Fibroblast of skin of left quadriceps (primary cell): ENCODE measurements at places on chromosomes 3 and 15.

GRCh38 chr3:46082849-46083248, 55.6 kb upstream of the XCR1 start:
- DNase-seq = no peak

- no peak for DNase-seq
These were observed 218.3 kb downstream of the FHIT start for GRCh38 chr3:61032991-61033390.

GRCh38 chr3:804211-804610, 288.6 kb upstream of the CNTN6 start:
- no peak for DNase-seq

GRCh38 chr3:67384760-67385397, 269.5 kb downstream of the SUCLG2 start:
- peak; percentile 15 for DNase-seq

GRCh38 chr15:25408428-25408827, 30.4 kb downstream of the UBE3A start:
- DNase-seq = no peak

- DNase-seq = no peak
These were observed 47.4 kb upstream of the RAB6B start for GRCh38 chr3:133943031-133943535.

DNA sequence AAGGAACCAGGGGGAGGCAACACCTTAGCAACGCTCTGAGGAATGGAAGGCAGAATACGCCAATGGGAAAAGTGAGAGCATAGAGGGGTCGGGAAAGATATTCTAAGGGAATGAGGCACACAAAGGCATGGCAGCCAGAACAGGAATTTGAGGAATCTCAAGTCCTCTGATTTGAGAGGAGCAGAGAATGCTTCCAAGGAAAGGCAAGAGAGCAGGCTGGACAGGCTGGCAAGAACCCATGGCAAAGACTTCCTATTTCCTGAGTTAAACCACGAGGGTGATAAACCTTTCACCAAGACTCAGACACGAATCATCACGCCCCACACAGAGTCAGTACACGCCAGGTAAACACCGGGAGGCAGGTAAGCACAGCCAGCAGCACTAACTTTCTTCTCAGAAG, 109.8 kb downstream of the IGF2BP2 start:
- peak; percentile 53 for DNase-seq

DNA sequence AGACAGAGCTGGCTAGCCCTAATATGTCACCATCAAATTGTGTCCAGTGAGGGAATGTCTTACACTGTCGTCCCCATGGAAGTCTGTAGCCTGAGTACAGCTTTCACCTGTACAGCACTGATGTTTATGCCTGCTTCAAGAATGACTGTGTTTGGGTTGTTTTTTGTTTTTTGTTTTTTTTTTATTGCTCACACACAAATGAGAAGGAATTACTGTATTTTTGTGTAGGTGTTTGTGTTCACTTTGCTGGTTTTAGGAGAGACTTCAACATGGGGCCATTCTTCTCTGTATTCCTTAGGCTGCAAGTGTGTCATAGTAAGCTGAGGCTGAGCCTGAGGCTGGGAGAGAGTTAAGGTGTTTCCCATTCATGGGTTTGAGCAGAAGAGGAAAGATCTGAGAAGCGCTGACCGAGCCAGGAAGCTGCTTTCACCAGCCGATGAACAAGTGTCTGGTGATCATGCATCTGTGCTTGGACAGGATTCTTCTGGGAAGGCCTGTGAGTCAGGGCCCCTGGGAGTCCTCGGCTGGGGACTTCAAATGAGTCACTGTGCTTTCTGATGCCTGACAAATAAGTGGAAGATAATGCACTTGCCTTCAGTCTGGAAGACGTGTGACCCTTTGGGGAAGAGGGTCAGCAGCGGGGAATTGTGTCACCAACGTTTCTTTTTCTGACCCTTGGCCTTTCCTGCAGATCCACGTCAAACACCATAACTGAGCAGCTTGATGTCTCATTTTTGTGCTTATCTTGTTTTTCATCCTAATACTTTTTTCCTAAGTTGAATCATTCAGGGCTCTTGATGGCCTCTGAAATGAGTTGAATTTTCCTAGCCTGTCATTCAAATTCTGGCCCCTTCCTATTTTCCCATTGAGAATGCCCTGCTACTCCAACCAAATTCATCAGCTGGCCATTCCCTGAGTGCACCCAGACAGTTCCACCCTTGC, 36.7 kb upstream of the ZBTB38 start:
- peak; percentile 77 for DNase-seq

- DNase-seq = peak; percentile 13
These were observed 69.1 kb downstream of the PEX5L start for GRCh38 chr3:179967622-179968021.

GRCh38 chr3:24154013-24154695, 209.1 kb downstream of the NR1D2 start:
- no peak for DNase-seq

- DNase-seq = peak; percentile 51
These were observed 44.1 kb downstream of the RUBCN start for GRCh38 chr3:197692641-197693040.

GRCh38 chr3:190596349-190597285, 82.7 kb downstream of the IL1RAP start:
- no peak for DNase-seq

GRCh38 chr15:78087951-78088772, 4.2 kb upstream of the SH2D7 start:
- no peak for DNase-seq

GRCh38 chr3:29275309-29275708, 5.6 kb upstream of the RBMS3 start:
- DNase-seq = no peak

DNA sequence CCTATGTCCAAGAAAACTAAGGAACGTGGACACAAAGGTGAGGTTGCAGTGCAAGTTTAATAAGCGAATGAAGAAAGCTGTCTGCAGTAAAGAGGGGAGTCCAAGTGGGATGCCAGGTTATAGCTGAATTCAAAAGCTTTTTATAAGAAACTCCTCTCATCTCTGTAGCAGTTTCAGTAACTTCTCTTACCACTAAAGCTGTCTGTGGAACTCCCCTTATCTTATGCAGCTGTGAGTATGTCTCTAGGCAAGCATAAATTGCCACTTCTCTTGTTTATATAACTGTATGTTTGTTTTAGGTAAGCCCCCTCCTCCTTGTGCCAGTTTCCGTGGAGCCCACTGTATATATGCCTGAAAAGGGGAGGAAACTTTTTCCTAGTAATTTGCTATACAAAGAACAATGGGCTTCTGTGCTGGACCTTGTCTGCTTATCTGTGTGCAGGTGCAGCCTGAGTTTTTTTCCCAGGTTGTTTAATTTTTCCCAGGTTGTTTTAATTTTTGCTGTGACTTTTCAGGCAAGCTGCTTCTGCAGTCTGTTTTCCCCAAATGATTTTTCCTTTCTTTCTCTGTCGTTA, 875.1 kb upstream of the EPHA6 start:
- no peak for DNase-seq

DNA sequence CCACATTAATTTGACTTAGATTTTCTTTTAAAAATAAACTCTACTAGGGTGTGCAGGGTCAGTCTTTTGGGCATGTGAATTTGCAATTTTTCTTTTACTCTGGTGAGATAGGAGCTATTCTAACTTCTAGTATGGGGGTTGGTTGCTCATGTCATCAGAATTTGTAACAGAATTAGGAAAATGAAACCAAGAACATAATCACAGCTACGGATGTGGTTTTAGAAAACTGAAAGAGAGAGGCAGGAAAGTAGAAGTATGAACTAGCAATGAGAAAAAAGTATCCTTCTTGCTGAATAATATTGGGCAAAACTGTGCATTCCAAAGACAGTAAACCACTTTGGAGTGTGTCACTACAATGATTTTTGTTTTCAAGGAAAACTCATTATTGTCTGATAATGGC, 43.3 kb downstream of the ADPGK start:
- no peak for DNase-seq

DNA sequence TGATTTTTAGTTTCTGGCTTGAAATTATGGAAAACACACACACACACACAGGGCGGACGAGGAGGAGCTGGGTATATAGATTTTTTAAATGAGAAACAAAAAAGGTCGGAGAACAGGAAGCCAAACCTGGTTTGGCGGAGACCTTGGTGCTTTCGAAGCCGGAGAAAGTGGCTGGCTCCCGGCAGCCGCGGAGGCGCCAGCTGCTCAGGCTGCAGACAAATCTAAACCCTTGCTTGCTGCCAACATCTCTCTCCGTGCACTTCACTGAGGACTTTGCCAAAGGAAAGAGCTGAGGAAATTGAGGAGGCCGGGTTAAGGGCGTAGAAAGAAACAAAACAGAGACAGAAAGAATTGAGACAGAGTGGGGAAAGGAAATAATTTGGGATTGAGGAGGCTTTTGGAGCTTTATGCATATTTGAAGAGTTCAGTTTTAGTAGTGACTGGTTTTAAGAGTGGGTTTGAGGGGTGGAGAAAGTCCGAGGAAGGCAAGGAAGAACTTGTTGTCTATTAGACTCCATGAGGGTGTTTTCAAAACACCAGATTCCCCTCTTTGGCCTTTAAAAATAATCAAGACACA, 2.2 kb downstream of the ZIC1 start:
- DNase-seq = no peak

GRCh38 chr3:37963016-37963415, 27.6 kb upstream of the VILL start:
- DNase-seq = peak; percentile 28

- no peak for DNase-seq
These were observed 2.1 kb downstream of the TLE3 start for GRCh38 chr15:70095408-70096214.

DNA sequence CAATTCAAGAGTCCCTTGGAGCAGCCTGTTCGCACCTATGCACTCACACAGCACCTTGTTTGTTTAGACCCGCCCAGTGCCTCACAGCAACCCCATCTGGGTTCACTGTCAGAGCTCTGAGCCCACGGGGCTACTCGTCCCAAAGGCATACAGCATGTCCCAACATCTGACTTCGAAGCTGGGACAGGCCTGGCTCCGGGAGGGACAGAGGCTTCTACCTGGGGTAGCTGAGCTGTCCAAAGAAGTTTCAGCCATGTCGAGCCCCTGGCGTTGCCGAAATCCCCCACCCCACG, 28.6 kb upstream of the CYP11A1 start:
- DNase-seq = no peak
